ENCODE measurements at places on chromosomes 5 and 9.
A peak's percentile ranks its signal among the peaks of the same experiment; 100 is the strongest.

GRCh38 chr9:131968632-131969031 is 111.0 kb downstream of the MED27 start:
- no peak for DNase-seq

DNA sequence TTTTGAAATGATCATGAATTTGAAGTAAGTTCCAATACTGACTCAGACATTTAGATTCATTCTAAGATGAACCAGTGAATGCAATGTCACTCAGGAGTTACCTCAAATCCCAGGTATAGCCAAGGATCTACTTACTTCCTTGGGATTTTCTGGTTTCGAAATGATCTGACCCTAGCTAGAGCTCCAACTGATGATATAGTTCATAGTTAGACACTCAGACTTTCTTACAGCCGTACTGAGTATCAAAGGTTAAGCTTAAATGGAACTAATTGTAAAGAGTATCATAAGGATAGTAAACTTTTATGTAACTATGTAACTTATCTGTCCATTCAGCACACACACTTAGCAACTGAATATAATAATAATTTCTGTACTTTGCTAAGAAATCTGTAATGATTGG is 84.0 kb upstream of the FSD1L start:
- no peak for DNase-seq

- no peak for DNase-seq
Observed at GRCh38 chr5:122350496-122350895, 38.5 kb downstream of the SNCAIP start.

GRCh38 chr9:37990404-37991015 is 78.5 kb downstream of the SHB start:
- no peak for DNase-seq

DNA sequence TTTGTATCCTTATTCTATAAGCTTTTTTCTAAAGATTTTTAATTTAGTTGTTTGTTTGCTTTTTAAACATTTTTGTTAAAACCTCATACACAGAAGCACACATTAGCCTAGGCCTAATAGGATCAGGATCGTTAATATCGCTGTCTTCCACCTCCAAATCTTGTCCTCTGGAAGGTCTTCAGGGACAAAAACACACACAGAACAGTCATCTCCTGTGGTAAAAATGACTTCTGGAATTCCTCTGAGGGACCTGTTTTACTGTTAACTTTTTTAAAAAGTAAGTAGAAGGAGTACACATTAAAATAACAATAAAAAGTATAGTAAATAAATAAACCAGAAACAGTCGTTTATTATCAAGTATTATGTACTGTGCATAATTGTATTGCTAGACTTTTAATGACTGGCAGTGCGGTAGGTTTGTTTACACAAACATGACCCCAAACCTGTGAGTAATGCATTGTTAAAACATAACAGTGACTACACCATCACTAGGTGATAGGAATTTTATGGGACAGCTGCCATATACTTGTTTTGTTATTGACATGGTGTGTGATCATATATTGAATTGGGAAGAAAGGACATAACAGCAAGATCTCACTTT is 109.6 kb downstream of the ZCCHC7 start:
- DNase-seq: no peak

GRCh38 chr9:129384491-129385210 is 206.6 kb upstream of the IER5L start:
- DNase-seq: no peak

DNA sequence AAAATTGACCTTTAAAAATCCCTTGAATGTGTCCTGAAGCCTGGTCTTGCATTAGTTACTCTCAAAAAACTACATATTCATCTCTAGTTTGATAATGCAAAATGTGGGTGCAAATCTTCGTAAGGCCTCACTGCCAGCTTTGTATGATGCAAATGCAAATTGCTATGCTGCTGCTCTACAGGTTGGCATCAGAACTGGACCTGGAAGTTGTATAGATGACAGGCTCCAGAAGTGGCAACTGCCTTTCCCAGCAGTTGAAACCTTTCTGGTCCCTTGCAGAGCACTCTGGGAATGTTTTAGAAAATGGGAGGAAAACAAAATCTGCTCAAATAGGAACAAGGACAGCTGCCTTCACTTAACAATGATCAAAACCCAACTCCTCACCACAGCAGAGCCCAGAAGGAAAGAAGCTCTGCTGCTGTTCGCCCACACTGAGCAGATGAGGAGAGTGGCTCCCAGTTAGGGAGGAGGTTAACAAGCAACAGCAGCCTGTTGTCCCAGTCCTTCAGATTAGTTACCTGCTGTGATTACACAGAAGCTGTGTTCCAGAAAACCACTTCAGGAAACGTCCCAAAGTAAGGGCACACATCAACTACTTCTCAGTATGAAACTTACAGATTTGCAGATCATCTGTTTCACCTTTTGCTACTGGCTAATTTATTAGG is 93.5 kb downstream of the PLPP1 start:
- no peak for DNase-seq

DNA sequence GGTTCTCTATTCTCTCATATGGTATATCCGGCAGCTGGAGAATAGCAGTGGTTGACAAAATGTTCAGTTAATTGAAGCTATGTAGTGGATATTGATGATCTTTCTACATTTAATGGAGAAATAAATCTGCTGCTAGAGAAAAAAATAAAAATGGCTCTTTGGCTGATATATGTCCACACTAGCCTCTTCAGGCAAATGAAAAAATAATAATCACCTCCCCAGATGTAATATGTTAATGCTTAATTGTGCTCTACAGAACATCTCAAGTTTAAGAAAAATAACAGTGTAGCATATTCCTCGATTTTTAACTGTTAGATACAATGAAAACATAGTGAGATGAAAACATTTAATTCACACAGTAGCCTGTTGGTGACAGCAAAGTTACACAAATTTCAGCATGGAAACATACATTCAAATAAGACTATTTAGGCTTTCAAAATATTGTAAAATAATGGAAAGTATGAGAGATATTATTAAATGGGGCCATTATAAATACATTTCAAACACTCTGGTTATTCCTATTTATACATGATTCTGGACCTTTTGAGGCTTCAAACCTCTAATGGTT is 543.0 kb downstream of the MAT2B start:
- DNase-seq: no peak

- DNase-seq: no peak
Observed at GRCh38 chr5:137621861-137622823, 113.7 kb downstream of the KLHL3 start.

DNA sequence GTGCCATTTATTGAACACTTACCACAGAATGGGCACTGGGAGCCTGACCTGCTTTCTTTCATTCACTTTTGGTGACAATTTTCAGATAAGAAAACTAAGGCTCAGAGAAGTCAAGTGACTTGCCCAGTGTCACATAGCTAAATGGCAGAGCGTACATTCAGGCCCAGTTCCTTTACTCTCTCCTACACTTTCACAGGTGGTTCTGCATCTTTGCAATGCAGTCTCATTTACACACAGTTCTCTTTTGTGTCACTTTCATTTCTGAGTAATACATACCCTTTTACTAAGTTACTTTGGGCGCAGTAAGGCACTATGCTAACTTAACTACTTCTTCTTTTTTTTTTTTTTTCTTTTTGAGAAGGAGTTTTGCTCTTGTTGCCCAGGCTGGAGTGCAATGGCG is 8.3 kb downstream of the NFIL3 start:
- DNase-seq: no peak

DNA sequence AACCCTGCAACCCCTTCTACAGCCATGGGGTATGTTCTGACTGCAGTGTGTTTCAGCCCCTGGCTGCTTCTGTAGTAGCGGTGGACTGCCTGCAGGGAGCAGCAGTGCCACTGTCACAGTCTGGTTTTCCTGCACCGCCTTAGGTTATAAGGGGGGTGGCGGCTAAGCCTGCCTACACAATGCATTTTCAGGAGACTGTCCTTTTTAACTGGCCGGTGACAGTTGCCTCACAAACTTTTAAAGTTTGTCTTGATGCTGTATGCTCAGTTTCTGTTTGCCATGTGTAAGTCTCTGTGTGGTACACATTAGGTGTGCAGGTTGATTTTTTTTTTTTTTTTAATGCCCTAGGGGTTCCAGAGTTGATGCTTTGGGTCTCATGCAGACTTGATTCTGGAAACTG is 53.0 kb downstream of the NUP214 start:
- DNase-seq: peak; percentile 64

- DNase-seq: no peak
Observed at GRCh38 chr5:180526269-180526668, 32.1 kb downstream of the CNOT6 start.

DNA sequence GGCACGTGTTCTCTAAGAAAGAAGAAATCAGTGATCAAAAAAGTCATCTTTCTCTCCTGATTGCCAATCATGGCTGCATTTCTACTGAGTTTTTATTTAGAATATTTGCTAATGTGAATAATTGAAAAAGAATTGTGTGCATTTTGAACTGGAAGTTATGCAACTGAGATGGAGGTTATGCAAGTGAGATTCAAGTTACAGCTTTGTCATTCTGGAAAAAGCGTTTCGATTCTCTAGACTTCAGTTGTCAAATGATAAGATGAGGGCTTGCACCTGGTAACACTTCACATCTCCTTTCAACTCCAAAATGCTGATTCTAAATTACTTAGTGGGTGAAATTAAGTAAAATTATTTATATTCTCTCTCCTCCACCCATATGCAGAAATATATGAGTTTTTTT is 36.4 kb downstream of the C6 start:
- DNase-seq: no peak

DNA sequence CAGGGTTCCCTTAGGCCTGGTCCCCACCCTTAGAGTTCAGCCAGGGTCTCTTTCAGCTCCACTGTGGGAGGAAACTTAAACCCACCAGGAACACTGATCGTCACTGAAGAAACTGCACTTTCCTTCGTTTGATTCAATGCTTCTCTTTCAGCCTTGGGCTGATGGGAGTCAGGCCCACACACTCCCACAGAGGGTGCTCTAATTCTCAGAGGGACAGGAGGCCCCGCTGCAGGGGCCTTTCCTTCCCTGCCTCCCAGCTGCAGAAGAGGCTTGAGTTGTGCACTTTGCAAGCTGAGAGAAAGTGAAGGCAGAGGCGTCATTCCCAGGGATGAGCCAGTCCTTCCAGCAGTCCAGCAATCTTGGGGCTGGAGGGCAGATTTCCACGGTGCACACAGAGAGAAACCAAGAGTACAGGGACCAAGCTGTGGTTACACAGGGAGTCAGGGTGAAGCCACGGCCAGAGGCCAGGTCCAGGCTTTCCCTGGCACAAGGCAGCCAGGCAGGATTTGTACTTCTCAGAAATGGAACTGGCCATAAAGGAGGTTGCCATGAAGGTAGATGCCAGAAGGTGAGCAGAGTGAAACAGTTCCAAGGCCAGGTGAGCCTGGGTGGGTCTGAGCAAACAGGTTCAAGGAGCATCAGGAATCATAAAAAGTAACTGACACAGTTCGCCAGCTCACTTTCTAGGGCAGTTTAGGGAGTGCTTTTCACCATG is 10.4 kb upstream of the GLIPR2 start:
- DNase-seq: no peak

- DNase-seq: no peak
Observed at GRCh38 chr9:104783588-104783987, 19.7 kb downstream of the NIPSNAP3B start.

GRCh38 chr5:139588962-139589361 is 27.8 kb downstream of the UBE2D2 start:
- no peak for DNase-seq

DNA sequence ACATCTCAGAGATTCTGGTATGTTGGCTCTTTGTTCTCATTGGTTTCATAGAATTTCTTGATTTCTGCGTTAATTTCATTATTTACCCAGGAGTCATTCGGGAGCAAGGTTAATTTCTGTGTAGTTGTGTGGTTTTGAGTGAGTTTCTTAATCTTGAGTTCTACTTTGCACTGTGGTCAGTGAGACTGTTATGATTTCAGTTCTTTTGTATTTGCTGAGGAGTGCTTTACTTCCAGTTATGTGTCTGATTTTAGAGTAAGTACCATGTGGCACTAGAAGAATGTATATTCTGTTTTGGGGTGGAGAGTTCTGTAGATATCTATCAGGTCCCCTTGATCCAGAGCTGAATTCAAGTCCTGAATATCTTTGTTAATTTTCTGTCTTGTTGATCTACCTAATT is 12.2 kb downstream of the RANBP17 start:
- no peak for DNase-seq

DNA sequence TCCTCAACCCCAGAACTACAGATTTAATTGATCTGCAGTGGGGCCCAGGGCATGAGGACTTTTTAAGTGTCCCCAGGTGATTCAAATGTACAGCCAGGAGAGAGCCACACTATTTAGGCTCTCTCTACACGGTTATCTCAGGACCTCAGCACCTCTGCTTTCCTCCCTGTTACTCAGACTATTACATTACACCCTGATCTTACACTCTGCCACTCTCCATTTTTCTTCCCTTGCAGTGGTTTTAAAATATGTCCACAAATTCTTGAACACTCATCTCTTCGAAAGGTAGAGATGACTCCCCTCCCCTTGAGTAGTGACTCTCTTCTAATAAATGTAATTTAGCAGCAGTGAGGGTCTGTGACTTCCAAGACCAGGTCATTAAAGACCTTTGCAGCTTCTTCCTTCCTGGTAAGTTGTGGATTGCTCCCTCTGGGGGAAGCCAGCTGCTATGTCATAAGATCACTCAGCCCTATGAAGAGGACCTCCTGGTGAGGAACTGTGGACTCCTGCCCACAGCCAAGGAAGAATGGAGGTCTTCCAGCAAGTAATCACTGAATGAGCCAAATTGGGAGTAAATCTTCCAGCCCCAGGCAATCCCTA is 87.5 kb upstream of the SSBP2 start:
- no peak for DNase-seq

DNA sequence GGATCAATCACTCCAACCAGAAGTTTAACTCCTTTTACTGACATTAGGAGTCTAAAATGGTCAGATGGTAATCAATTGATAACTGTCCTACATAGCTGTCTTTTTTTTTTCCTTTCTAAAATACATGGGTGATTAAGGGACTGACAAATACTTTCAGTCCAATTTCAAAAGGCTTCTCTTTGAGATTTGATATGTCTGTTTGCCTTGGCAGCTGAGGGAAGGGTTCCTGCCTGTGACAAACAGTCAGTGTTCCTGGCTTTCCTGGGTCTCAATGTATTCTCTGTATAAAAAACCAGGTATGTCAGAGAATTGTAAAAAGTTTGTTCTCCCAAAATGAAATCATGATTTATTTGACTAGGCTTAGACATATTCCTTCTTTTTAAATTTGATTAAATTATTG is 84.5 kb downstream of the MEGF10 start:
- no peak for DNase-seq

GRCh38 chr5:16983022-16983639 is 47.0 kb upstream of the MYO10 start:
- no peak for DNase-seq

DNA sequence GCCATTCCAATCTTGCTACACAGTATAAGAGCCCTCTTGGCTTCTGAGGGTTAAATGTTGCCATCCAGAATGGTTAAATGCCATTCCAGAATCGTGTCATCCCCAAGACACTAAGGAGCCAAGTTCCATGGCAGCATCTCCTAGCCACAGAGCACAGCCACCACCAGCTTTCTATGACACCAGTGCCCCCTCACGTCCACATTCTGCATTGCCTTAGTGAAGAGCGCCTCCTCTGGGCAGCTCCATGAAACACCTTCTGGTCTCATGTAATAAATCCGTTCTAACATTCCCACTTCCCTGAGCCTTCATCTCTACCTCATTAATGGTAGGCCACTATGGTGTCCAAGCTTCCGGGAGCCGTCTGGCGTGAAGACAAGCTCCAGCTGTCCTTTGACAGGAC is 12.4 kb downstream of the CBY3 start:
- no peak for DNase-seq
